ENCODE measurements at places on chromosomes 2 and 18.
A peak's percentile ranks its signal among the peaks of the same experiment; 100 is the strongest.

- DNase-seq = no peak
These were observed 16.5 kb downstream of the SCG2 start for GRCh38 chr2:223585666-223586065.

DNA sequence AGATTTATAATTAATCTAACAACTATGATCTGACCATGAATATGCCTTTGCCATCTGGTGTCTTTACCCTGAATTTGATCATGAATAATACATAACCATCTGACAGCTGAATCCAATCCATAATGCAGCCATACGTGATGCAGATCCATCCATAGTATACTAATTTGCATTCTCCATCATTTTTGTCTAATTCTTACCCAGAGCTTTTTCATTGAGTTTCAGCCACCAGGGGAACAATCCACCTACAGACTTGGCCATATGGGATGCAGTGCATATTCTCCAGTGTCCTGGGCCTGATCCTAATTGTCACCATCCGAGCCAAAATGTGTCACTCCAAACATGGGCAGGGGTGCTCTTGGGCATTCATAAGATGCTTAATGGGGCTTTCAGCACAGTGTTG is 227.2 kb upstream of the CRIM1 start:
- no peak for DNase-seq

DNA sequence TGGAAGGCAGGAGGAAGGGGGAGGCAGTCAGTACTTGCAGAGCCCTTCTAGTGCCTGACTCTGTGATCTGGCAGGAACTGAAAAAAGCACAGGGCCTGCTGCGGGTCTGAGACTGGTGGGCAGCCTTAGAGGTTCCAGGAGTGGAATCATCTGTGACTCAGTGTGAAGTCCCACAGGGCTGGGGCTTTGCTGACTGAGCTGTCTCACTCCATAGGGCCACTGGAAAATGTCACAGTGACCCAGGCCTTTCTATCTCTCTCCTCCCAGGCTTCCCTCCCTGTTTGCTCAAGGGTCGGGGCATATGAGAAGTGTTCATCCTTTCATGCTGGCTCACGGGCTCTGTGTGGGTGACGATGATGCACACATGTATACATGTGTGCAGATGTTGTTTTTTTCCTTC is 47.1 kb upstream of the ZFP36L2 start:
- no peak for DNase-seq

- no peak for DNase-seq
These were observed 21.7 kb upstream of the PHLPP1 start for GRCh38 chr18:62693659-62694058.

DNA sequence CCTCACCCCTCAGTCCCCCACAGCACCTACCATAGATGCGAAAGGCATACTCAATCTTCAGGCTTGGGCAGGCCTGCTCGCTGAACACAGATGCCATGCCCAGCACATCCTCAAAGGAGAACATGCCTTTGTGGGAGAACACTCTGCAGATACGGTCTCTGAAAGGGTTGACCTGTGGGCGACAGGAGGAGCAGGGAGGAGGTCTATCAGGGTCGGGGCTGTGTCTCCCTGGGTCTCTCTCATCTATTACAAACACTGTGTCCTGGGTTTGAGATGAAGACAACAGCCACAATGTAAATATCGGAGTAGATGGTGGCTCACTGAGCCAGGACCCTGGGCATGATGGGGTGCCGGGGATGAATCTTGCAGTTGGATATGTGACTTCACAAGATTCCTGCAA is 46.0 kb downstream of the CIB4 start:
- DNase-seq = peak; percentile 8
